Mammary epithelial cell (primary cell): ENCODE measurements at places on chromosomes 7 and 10.

GRCh38 chr10:4307910-4308309 is 518.1 kb upstream of the AKR1E2 start:
- no peak for DNase-seq

GRCh38 chr7:39709029-39709428 is 85.7 kb downstream of the RALA start:
- no peak for DNase-seq

DNA sequence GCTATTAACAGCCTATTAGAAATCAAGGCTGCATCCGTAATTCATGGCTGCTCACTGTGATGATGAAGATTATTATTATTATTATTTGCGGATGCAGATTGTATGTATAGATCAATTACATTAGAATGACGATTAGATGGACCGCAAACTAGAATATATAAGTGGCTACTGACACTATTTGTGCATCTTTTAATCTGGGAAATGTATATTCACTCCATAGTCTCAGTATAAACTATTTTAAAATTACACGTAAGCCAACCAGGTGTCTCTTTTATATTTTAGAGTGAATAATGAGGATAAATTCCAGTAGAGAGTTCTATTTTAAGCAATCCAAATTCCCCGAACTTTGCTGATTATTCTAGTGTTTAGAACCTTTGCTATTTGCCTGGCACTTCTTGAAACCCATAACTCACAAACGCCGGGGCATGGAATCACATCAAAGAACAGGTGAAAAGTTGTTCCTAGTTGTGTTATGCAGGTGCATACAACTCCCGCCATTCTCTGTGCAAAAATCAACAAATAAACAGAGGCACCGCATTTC is 509 bp upstream of the ING3 start:
- DNase-seq: no peak

DNA sequence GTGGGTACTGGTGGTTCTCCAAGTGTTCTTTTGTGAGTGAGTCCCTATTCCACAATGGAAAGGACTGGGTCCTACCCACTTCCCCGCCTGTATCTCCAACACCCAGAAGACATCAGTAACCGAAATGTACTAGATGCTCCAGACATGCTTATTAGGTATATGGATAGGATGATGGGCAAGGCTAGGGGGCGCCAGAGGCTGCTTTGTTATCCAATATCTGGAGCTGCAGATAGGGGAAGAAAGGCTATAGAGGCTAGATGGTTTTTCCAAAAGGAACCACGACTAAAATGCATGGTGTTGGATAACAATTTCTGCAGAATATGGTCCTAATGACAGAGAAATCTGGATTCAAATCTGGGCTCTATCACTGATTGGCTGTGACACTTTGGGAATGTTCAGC is 56.2 kb upstream of the TM9SF3 start:
- DNase-seq: no peak

- no peak for DNase-seq
These were observed 60.4 kb downstream of the INPP5F start for GRCh38 chr10:119786117-119786769.

- DNase-seq: no peak
These were observed 162.4 kb downstream of the TNS3 start for GRCh38 chr7:47419471-47419870.

- no peak for DNase-seq
These were observed 29.3 kb downstream of the LMTK2 start for GRCh38 chr7:98135984-98136383.

GRCh38 chr10:124010024-124010423 is 83.4 kb downstream of the CHST15 start:
- no peak for DNase-seq

GRCh38 chr7:33661430-33662160 is 243.7 kb upstream of the BMPER start:
- DNase-seq: peak; percentile 30

DNA sequence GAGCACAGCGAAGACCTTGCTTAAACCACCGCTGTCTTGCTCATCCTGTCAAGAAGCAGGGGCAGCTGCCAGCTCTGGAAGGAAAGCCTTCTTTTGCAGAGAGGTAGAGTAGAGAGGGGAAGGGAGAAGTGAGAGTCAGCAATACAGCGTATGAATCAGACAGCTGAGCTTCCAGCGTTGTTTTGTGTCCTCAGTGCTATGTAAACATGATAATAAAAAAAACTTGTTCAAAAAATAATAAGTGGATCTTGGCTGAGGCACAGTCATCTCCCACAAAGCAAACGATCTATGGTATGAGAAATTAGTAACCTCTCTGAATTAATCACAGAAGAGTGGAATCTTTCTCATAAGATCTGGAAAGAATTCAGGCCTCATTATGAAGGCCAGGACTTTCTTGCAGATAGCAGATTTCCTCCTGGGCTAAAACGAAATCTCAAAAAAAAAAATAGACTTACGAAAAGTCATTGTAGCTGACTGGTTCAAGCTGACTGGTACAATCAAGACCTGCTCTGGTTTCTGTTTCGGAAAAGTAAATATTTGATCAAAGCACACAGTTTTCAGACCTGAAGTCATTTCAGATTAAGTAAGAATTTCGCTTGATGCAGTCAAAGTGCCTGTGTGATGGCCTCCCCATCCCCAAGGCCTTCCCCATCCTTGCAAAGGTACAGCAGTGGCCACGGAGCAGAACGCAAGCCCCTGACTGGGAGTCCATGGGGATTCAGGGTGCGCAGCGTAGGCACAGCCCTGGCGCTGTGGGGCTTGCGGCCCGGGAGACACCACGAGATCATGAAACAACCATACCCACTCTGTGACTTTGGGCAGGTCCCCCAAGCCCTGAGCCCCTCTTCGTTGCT is 29.4 kb downstream of the CHST15 start:
- peak; percentile 73 for DNase-seq

GRCh38 chr10:65355141-65355680 is 1570.6 kb upstream of the LRRTM3 start:
- DNase-seq: no peak

- peak; percentile 47 for DNase-seq
These were observed 29.6 kb downstream of the DMBT1 start for GRCh38 chr10:122590153-122590552.

DNA sequence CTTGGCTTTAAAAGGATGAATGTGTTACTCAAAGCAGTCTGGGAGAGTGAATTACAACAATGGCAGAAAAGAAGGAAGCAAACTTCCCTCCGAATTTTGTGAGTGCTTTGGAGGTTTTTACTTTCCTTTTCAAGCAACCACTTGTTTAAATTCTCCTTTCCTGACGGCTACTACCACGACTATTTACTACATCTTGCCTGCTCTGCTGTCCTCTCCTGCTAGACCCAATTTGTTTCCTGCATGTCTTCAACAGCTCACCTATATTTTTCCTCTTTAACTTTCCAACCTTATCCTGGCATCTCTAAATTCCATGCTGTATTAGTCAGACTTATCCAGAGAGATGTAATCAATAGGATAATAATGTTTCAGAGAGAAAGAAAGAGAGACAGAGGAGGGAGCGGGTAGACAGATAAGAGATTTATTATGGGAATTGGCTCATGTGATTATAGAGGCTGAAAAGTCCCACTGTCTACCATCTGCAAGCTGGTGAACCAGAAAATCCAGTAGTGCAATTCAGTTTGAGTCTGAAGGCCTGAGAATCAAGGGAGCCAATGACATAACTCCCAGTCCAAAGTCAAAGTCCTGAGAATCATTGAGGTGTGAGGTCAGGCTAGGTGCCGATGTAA is 42.8 kb upstream of the SLC13A1 start:
- DNase-seq: peak; percentile 5

GRCh38 chr10:23046027-23046426 is 49.4 kb upstream of the MSRB2 start:
- DNase-seq: no peak

DNA sequence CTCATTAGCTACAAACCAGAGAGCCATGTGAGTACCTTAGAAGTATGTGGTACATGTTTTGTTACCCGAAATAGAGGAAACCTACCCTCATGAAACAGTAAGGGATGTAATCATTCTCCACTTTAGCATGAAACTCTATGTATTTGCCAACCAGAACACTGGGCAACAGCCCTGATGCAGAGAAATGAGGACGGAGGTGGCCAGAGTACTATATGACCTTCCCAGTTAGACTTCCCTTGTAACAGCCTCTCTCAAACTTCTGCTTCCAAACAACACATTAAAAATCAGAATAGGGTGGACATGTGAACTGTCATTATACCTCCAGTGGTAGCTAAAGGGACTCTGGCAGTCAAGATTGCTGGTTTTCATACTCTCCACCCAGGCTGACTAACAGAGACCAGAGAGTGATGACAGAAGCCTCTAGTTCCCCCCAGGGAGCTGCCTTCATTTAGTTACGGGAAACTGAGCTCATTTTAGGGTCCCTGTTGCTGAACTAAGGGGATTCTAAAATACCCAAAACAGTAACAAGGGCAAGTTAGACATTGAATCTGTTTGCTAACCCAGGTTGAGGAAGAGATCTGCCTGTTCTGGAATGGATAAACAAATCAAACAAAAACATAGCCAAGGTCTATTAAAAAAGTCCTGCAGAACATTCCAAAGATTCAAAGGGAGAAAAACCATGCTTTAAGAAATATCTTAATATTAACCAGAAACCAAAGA is 83.1 kb downstream of the VPS41 start:
- no peak for DNase-seq

- DNase-seq: no peak
These were observed 1.1 kb downstream of the FAM133B start for GRCh38 chr7:92589056-92589455.

- no peak for DNase-seq
These were observed 147.6 kb downstream of the DIP2C start for GRCh38 chr10:541750-542371.

DNA sequence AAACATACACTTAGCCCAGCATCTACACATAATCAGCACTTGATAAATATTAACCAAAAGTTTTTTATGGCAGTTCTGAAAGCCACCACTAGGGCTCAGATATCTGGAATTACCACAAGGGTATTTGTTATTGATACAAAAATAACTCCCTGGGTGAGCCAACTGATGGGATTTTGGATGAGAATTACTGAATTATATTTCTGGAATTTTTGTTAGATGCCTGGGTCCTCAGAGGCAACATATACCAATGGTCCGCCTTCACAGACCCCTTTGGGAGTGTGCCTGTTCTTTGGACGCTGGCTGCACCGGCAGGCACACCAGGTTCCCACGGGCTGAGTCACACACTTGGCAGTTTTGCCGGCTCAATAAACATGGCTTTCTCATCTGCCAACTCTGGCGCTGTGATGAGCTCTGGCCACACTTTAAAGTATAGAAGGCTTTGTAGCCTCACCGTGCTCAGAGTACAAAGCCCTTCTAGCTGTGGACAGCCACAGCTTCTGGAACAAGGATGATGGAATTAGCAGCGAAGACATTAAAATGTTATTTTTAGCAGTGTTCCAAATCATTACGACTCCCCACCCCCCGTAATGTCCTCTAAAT is 24.5 kb upstream of the EEPD1 start:
- DNase-seq: peak; percentile 83

DNA sequence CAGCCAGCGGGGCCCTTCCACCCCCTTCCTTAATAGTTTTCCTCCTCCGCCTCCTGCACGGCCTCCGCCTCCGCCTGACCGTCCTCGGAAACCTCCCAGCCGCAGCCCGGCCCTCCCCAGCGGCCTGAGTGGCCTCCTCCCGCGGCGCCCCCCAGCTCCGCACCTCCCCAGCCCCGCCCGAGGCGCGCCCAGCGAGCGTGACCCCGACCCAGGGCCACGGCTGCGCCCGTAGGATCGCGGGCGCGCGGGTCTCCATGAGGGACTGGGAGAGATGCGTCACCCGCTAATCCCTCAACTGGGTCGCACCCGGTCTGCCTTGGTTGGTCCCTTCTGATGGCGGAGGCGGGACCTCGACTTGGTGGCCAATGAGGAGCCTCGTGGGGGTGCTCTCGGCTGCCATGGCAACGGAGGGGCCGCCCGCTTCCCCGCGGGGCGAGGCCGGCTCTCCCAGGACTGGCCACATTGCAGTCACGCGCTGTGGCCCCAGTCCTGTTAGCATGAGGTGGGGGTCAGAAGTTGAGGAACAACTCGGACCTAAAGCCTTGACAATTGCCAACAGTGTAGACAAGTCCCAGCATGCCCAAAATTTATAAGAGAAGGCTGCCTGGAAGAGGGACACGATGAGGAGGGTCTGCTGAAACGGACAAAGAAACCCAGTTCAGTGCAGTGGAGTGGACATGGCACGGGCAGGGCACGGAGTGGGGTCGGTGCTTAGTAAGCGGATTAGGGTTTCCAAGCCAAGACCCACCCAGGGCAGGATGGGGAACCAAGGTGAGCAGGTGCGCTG is 24.3 kb downstream of the DDIT4 start:
- DNase-seq: peak; percentile 93

DNA sequence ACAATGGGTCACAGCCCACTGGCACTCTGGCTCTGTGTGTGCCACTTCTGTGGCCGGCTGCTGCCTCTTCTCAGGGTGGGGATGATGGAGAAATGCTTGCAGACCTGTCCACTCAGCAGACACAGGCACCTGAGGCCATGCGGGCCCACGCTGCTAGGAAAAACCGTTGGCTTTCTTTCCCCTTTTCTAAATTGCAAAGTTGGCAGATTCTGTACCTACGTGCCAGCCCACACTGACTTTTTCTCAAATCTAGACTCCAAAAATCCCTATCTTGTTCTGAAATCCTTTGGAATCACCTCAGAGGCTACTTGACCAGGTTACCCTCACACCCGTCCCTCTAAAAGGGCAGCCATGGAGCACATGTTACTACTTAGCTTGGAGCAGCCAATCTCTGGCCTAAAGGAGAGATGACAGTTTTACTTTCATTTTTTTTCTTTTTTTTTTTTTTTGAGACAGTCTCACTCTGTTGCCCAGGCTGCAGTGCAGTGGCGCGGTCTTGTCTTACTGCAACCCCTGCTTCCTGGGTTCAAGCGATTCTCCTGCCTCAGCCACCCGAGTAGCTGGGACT is 99.4 kb downstream of the RNF216 start:
- DNase-seq: no peak

DNA sequence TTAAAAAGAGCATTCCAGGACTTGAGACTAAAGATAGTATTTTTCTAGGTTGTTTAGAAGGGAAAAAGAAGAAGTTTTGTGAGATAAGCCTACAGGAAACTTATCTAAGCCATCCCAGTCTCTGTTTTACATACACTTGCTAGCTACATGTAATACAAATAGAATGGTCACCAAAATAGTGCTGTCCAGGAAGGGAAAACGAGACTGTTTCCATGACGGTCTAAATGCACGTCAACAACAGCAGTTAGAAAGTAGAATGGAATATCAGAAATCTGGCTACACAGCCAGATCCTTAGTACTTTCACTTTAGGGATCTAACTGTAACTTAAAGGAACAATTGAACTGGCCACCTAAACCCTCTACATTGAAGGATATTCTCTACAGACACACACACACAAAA is 117.6 kb downstream of the TSPAN12 start:
- DNase-seq: no peak
